ENCODE measurements at places on chromosomes 6 and 20.
A peak's percentile ranks its signal among the peaks of the same experiment; 100 is the strongest.

DNA sequence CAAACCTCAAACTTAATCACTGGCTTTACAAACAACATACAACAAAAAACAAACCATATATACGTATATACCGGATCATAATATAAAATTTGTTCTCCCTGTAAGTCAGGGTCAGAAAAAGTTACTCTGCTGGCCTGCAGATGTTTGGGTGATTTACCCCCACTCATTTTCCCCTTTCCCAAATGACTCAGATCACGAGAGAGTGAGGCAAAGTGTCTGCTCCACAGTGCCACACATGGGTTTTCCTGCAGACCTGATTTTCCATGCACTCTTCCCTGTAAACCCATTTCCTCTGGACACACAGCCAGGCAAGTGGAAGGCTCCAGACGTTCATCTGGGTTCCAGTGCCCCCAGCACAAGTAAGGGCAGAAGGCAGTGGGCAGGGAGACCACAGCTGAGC is 23.5 kb downstream of the GFOD1 start:
- DNase-seq = no peak

- no peak for DNase-seq
Measured at GRCh38 chr20:41366546-41367392, at the start of gene EMILIN3. EMILIN3 (minus strand) TSS chr20:41366818; CDS start chr20:41366634, 184 bp downstream.

DNA sequence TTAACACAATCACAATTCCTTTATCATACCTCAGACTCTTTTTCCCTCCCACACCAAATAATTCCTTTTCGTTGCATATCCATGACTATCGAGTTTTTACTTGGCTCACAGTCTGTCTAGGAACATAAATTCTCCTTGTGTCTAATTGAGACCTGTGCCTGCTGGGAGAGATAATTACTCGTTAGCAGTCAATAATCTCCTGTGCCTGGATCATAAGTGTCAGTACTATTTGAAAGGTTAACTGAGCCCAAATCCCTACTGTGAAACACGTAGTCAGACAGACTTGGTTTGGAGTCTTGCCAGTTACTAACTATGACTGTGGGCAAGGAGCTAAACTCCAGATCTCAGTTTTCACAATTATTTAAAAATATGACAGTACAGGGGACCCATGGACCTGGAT is 5.7 kb upstream of the CTNNBL1 start:
- no peak for DNase-seq

DNA sequence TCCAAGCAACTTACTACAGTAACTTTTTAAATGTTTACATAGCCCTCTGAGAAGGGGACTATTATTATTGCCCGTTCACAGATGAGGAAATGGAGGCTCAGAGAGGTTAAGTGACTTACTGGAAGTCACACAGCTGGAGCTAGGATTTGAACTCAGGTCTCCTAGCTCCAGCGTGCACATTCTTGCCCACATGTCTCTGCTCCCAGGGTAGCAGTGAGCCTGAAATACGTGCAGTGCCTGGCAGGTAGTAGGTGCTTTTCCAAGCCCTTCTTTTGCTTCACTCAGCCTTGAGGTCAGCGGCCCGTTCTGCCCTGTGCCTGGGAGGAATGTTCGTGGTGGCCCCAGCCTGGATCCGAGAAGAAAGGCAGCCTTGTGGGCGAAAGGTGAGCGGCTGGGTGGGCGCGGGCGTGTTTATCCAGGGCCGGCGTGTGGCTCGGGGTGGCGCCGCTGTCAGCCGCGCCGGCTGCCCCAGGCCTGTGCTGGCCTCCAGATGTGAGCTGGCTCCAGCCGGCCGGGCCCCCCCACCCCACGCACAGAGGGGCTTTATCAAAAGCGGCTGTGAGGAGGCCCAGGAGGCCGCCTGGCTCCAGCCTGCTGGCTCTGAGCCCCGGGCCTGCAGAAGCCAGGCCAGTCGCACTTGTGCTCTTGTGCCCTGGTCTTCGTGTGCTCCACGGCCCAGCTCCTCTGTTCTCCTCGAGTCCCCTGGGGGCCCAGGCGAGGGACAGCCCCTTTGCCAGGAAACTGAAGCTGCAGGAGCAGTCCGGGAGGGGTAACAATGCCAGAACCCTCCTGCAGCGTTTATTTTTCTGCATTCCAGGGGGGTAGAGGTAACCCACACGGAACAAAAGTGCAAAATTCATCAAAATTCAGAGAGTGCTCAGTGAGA is 58.1 kb downstream of the UBE2V1 start:
- DNase-seq = no peak

GRCh38 chr6:51456282-51456681 is 631.1 kb downstream of the PKHD1 start:
- no peak for DNase-seq

DNA sequence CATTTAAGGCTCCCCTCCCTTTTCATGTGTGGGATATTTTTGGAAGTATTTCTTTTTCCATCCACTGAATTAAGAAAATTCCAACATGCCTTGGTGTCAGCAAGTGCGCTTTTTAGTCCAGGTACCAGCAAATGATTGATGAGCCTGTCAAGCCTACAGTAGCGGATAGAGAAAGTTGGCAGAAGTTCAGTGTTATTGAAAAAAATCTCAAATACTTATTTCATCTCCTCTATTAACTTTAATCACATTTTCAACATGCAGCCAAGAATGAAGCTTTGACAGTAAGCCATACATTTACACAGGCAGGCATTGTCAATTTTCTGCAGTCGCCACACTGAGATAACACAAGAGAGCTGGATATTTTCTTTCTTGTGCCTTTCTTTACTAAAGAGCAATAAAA is 50.4 kb downstream of the BLOC1S5 start:
- DNase-seq = no peak

DNA sequence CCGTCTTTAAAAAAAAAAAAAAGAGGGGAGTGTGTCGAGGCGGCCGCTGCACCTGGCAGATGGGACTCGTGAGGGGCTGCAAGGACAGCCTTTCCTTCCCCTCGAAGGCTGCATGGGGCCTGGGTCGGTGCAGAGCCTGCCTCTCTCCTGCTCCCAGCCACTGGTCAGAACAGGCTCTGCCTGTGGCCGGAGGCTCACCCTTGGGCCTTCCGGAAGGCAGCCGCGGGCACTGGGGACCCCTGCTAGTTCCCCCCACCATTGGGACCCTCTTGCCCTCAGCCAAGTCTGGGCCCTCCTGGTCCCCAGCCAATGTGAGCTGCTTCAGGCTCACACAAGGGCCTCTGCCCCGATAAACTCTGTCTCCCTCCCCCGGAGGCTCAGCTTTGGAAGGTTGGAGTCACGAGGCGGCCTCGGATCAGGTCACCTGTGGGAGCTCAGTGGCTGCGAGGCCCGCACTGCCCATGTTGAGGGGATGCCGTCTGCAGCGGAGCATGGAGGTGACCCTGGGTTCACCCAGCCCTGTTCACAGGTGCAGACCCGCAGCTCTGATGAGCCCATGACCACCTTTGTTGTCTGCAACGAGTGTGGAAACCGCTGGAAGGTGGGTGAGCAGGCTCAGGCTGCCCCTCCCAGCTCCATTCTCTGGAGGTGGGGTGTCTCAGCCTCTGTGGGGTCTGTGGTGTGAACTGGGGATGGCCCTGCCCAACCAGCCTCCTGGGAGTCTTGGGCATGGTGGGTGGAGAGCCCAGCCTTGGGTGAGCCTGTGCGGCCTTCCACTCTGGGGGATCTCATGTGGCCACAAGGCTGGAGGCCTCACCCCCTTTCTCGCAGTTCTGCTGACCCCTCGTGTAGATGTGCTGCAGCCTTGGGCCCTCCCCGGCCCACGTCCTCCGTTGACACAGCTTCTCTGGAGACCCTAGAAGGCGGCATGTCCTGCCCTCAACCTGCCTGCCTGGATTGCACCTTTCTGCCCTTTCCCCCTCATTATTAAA is 7.7 kb downstream of the RGS19 start:
- DNase-seq = no peak

GRCh38 chr6:159939591-159940016 is 29.3 kb upstream of the IGF2R start:
- DNase-seq = no peak

DNA sequence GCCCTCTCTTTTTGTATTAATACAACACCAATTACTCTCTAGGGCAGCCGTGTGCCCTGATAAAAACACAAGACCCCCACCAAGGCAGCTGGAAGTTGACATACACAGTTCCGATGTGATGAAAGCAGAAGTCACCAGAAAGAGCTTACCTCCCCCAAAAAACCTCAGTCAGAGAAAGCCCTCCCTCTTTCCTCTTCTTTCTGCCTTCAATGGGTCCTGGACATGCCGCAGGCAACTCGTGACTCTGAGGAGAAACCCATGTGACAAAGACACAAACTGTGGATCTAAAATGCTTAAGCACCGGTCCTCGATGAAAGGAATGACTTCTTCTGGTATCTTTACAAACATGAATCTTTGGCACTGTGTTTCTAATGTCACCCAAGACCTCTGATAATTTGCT is 117.7 kb upstream of the CCDC28A start:
- DNase-seq = no peak

GRCh38 chr20:46040902-46041535 is 12.0 kb downstream of the SLC12A5 start:
- peak; percentile 38 for DNase-seq

DNA sequence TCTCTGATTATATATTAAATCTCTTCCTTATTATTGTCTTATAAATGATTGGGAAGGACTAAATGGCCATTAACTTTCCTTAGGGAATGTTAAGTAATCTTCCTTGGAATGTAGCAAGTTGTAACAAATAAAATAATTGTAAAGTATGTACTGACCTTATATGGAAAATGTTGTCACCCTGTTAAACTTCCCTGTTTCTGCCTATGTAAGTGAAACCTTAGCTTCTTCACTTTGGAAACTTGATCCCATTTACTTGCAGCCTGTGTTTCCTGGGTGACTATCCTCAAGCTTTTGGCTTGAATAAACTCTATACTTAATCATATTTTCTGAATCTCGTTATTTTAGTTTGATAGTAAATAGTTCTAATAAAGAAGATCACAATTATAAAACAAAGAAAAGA is 519.5 kb upstream of the PTCHD4 start:
- DNase-seq = no peak

DNA sequence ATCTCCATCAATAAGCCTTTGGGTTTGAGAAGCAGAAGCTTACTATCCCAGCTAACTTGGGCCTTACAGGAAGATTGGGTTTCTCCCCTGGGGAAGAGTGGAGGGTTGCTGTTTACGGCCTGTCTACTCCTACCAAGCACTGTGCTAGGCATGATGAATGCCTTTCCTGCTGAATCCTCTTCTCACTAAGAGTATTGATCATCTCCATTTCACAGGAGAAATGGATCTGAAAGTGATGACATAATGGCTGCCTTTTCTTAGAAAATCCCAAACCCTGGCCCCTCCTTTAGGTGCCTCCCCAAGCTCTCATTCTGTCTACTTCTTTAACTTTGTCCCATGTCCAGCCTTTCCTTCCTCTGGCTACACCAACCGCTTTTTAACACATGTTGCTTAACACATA is 66.1 kb downstream of the TSHZ2 start:
- no peak for DNase-seq

DNA sequence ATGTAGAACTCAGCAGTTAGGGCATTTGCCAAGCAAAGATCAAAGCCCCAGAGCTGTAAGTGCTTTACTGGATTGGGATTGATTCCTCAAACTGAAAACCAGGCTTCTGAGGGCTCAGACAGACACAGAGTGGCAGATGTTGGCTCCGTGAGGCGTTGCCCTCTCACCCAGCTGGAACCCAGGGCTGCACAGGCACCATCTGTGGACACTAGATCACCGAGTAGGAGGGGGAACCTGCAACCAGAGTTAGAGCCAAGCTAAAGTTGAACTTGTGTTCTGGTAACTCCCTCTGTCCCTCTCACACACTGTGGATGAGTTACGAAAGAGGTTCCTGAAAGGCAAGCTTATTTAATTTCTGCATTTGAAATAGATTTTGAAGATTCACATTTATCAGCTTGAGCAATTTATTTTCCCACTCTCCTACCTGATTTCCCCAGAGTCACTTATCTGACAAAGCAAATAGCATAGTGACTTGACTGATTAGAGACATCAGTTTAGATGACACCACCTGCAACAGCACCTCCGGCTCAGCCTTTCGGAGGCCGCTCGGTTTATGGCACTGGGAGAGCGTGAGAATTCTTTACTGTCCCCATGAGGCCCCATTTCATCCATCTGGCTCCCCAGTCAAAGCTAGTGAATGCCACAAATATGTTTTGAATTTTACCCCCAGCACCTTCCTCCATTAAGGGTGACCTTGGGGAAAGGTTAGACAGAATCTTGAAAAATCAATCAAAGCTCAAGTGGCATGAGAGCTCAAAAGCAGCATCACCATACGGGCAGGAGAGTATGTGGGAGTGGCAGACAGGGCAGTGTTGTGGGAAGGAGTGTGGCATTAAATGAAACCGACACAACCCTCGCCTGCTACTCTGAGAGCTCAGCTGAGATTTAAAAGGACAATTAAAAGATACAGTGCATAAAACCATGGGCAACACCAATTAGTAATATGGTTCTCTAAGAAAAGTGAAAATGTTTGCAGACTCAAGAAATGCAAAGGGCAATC is 48.5 kb downstream of the RPF2 start:
- no peak for DNase-seq

DNA sequence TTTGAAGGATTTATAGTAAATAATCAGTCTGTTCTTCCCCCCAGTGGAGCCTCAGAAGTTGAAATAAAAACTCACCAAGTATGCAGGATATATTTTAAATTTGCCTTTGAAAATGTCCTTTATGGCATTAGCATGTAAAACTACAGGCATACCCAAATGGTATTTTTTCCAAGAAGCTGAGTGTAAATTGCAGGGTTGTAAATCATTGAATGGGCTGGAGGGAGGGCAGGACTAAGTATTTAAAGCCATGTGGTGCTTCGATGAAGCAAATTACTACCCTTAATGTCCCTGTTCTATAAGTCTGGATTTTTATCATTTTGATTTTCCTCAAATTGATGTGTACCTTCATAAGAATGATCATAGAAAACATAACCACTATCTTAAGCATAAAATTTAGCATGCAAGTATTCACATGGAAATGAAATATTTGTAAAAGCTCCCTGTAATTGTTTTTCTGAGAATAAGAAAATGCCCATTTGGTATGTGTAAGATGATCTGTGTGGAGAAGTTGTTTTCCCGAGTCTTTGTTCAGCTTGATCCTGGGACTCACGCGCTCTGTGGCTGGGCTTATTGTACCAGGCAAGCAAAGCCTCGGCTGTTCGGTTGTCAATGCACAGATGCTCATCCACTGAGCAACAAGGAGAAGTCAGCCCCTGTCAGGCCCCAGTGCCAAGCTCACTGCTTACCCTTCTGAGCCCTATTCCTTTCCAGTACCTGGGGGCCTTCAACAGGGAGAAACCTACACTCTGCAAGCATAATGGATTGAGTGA is 66.7 kb downstream of the CD164 start:
- no peak for DNase-seq

DNA sequence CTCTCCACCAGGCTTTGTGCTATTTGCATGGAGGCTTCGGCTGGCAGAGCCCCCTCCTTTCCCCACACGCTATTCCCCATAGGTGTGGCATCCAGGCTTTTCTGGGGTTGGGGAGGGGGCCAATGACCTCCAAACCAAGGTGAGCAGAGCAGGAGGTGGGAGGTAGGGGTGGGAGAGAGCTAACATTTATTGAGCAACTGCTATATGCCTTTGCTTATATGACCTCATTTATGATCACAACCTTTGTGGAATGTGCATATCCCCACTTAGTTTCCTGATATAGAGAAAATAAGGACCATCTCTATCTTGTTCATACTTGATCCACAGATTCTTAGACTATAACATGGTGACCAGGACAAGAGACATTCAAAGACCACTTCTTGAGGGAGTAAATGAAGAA is 17.8 kb upstream of the SLC22A7 start:
- DNase-seq = no peak

GRCh38 chr6:98842342-98843180 is 8.2 kb downstream of the POU3F2 start:
- DNase-seq = no peak

- peak; percentile 49 for DNase-seq
Measured at GRCh38 chr6:17032988-17033634, 68.7 kb upstream of the STMND1 start.
